ENCODE measurements at places on chromosomes 2 and 18.

DNA sequence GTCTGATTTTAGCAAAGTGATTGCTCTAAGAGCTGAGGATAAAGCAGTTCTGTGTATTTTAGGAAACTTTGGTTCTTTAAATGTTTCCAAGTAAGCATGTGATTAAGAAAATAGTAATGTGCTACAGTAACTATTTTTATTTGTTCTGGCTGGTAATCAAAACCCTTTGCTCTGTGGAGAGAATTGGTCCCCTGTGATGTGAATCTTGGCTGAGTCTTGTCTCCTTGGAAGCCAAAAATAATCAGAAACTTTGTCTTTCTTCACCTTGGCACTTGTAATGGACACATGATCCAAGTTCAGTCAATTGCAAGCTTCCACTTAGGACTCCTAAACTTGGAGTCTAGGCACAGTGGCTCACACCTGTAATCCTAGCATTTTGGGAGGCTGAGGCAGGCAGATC is 422.7 kb upstream of the CDH20 start:
- DNase-seq: peak; percentile 60

DNA sequence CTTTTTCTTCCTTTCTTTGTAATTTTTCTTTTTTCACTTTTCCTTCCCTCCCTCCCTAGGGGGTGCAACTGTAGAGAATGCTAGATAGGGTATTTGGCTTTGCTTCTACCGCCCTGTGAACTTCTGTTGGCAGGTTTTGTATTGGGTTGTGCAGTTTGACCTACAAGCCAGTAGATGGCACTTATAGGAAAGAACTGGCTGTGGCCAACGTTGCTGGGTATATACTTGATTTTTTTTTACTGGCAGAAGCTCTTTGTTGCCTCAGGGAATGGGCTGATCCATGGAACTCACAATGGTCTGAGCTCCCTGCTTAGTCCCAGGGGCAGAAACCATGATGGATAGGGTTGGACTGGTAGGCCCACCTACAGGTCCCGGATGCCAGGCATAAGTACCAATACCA is 1019.5 kb upstream of the LRRTM1 start:
- DNase-seq: no peak

- DNase-seq: no peak
These were observed 10.1 kb upstream of the RNU4ATAC start for GRCh38 chr2:121520641-121520994.

- no peak for DNase-seq
These were observed 55.4 kb downstream of the CWC22 start for GRCh38 chr2:179951680-179952079.

DNA sequence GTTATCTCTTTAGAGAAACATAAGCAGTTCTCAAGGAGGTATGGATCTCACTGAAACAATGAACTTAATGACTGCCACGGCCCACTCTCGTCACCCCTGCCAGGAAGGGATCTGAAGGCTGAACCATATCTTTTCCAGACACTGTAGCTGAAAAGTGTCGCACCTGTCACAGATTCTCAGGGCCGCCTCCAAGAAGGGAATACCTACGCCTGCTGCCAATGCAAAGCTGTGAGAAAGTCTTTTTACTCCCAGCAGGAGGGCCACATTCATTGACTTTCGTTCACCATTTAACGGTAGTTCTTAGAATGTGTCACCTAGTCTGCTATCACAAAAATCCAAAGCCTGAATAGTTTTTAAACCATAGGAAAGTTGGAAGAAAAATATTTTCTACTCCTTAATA is 66.7 kb upstream of the SH3BP4 start:
- DNase-seq: no peak

GRCh38 chr2:124804014-124804940 is 779.2 kb downstream of the CNTNAP5 start:
- peak; percentile 22 for DNase-seq

DNA sequence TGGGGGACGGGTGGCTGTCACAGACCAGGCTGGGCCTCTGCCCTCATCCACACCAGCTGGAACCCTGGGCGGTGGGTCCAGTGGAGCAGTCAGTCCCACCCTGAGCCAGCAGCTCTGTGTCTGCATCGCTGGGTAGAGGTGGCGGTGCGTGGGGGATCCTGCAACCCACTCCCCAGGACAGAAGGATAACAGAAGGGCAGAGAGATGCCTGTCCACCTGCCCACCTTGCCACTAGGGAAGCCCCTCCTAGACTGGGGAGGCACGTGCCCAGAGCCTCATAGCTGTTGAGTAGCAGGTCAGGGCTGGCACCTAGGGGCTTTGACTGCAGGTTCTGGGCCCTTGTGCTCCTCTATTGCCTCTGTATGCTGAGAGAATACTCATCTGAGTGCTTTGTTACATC is 2.4 kb downstream of the ATOH8 start:
- no peak for DNase-seq

DNA sequence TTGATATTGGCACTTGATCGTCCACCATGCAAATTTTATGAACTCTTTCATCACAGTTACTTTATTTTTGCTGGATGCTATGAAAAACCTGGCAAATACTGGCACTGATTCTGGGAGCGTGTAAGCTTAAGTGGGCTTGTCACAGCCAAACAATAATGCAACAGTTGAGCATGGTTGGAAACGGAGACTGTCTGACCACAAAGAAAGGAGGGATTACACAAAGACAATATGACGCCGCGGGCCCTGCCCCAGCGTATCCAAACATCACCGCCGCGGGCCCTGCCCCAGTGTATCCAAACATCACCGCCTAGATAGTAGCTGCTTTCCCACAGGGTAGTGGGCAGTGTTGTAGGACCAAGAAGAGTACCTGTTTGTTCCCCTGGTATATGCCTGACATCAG is 135.9 kb downstream of the PRPF40A start:
- no peak for DNase-seq

- DNase-seq: no peak
These were observed 270.9 kb downstream of the TWIST2 start for GRCh38 chr2:239118675-239119211.

Measured in muscle of back (tissue), 13 donors.